Astrocyte (in vitro differentiated cells and primary cell): ENCODE measurements at places on chromosomes 13 and 19. TPM values are rescaled to one million over a fixed set of nuclear protein-coding genes. Genes with fewer than 3 reads are reported as not detected.
A peak's percentile ranks its signal among the peaks of the same experiment; 100 is the strongest.

DNA sequence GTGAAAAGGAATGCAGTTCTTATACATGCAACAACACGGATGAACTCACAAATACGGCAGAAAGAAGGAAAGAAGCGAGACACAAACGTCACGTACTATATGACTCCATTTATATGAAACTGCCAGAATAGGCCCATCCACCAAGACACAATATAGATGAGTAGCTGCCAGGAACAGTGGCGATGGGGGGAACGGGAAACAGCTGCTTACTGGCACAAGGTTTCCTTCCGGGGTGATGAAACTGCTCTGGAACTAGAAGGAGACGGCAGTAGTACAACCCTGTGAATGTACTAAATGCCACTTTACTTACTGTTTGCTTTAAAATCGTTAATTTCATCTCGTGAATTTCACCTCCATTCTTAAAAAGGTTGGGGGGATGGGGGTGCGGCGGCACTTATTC lies 28.9 kb downstream of the MLLT1 start:
- no peak for DNase-seq

DNA sequence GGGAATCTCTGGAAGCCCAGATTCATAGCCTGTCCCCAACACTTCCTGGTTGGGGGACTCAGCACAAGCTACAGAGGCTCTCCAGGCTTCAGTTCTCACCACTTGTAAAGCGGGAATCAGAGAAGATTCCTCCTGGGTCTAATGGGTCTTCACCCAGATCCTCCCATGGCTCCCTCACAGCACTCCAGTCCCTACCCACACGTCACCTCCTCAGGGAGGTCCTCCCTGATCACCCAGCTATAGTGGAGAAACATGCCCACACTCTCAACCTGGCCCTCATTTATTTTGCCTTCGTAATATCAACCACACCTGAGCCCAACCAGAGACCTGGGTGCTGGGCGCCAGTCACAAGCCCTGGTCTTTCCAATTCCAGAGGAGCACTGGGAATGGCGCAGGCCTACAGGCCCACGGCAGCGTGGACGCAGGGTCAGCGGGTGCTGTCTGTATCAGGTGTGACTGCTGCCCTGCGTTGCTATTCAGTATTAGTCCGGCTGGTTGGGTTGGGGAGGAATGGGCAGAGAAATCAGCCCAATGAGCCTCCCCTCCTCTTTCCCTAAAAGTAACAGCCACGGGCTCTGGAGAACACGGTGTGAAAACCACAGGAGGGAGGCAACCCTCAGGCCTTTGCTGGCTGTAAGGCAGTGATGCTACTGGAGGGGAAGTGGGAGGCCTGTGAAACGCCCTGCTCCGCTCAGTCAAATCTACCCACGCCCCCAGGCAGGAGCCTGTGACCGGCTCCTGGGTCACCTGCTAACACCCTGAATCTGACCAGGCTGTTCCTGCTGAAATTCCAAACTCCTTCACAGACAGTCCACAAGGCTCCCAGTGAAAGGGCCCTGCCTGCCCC lies 5.2 kb downstream of the AKT2 start:
- DNase-seq: no peak

GRCh38 chr13:39612023-39612637 lies 9.1 kb upstream of the LHFPL6 start:
- peak; percentile 58 for DNase-seq

- DNase-seq: no peak
Observed at GRCh38 chr19:15675560-15675959, 2.7 kb downstream of the CYP4F12 start.

GRCh38 chr13:77857531-77858209 lies 61.0 kb downstream of the EDNRB start:
- peak; percentile 47 for DNase-seq

GRCh38 chr13:46736541-46737310 lies 60.2 kb downstream of the ESD start:
- no peak for DNase-seq

- DNase-seq: peak; percentile 58
Observed at GRCh38 chr13:110628477-110628793, 13.1 kb downstream of the NAXD start.

- no peak for DNase-seq
Observed at GRCh38 chr19:56141417-56141993, 418 bp downstream of the ZNF444 start.

DNA sequence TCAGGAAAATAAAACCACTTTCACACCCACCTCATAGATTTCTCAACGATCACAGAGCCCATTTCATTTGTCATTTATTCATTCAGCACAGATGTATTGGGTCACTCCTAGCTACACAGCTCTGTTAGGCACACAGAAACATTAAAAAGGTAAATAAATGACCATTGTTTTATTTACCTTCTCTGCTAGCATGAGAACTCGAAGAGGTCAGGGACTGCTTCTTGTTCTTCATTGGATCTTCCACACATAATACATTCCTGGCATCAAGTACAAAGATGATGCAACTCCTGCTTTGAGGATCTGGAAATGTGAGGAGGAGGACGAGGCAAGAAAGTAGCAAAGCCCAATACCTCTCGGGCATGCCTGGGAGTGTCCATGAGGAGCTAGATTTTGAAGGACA lies 168.1 kb downstream of the RBM26 start:
- DNase-seq: no peak

DNA sequence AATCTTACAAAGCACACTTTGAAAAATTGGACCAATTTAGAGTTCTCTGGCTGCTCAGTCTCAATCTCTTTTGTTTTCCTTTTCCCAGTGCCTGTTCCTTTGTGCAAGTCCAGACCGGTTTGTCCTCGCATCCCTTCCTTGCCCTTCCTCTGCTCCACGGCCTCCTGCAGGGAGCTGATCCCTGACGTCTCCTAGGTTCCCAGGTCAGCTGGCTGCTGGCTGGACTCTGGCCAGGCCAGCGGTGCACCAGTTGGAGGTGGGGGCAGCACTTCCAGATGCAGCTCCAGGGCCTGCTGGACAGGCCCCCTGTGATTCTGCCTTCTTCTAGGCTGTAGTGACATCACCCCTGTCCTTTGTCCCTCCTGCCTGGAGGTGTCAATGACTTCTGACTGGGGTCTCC lies 44.0 kb upstream of the KPNA3 start:
- no peak for DNase-seq

GRCh38 chr13:66391322-66391721 lies 838.8 kb downstream of the PCDH9 start:
- no peak for DNase-seq

- DNase-seq: no peak
Observed at GRCh38 chr19:15885919-15886318, 12.0 kb downstream of the CYP4F2 start.

DNA sequence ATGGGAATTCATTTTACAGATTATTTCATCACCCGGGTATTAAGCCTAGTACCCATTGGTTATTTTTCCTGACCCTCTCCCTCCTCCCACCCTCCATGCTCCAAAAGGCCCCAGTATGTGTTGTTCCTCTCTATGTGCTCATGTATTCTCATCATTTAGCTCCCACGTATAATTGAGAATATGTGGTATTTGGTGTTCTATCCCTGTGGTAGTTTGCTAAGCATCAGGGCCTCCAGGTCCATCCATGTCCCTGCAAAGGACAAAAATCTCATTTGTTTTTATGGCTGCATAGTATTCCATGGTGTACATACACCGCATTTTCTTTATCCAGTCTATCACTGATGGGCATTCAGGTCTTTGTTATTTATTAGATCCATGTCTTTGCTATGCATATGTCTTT lies 894.1 kb upstream of the MIR17HG start:
- DNase-seq: no peak

- peak; percentile 36 for DNase-seq
Observed at GRCh38 chr13:94170145-94170571, 309.3 kb downstream of the DCT start.

DNA sequence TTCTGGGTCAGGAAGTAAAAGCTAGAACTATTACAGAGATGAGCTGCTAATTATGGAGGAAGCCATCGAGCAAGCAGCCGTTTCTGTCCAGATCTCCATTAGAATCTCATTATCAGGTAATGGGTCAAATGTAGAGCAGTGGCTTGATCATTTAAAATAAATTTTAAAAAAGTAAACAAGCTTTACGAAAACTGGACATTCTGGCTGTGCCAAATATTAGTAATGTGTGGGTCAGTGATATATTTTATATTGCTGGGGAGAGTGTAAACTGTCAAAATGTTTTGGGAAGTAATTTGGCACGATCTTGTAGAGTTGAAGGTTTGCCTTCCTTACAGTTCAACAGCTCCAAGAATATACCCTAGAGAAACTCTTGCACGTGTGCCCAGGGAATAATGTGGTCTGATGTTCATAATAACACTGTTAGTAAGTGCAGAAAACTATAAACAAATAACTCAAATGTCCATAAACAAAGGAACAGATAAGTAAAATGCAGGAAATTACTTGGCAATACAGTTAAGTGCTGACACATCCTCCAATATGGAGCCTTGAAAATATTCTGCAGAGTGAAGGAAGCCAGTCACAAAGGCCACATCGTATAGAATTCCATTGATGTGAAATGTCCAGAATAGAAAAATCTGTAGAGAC lies 127.2 kb upstream of the UBL3 start:
- DNase-seq: no peak

DNA sequence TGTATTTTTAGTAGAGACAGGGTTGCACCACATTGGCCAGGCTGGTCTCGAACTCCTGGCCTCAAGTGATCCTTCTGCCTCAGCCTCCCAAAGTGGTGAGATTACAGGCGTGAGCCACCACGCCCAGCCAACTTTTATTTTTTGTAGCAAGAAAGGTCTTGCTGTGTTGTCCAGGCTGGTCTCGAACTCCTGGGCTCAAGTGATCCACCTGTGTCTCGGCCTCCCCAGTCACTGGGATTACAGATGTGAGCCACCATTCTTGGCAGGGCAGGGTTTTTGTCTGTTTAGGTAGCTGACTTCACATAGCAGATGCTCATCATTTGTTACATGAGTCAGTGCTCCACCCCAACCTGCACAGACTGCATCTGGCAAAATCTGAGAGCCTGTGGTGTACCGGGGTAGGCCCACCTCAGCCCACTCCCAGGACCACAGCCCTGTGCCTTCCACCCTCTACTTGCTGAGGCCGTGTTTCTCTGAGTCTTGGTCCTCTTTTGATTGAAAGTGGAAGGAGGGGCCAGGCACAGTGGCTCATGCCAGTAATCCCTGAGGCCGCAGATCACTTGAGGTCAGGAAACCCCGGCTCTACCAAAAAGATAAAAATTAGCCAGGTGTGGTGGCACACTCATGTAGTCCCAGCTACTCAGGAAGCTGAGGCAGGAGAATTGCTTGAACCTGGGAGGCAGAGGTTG lies 4.2 kb upstream of the TNPO2 start:
- DNase-seq: no peak

DNA sequence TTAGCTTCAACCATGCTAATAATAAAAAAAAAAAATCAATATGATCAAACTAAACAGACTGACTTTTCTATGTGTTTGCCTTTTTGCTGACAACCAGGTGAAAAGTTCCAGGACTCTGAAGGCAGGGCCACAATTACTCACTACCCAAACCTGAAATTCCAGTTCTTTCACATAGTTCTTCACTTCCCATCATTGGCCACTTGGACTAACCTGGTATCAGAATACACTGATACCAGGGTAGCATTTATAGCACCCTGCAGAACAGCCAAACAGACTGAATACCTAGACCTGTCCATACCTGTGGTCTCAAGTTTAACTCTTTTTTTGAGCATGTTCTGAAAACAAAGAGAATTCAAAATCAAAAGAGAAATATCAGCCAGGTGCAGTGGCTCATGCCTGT lies 25.1 kb downstream of the ELF1 start:
- no peak for DNase-seq

DNA sequence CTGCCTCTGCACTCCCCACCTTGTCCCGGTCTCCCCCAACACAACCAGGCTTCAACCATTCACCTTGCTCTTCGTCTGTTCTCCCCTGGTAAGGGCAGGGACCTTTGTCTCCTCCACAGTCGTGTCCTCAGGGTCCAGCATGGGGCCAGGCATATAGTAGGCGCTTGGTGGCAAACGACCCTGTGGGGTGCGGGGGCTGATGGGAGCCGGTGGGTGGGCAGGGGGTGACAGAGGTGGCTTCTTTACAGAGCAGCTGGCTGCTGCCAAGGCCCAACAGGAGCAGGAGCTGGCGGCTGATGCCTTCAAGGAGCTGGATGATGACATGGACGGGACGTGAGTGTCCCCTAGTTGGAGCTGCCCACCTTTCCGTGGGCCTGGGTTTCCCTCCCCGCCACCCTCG lies 9.7 kb downstream of the PRKCSH start:
- DNase-seq: no peak

- DNase-seq: peak; percentile 62
Observed at GRCh38 chr13:30805603-30806011, 70.3 kb downstream of the ALOX5AP start.

DNA sequence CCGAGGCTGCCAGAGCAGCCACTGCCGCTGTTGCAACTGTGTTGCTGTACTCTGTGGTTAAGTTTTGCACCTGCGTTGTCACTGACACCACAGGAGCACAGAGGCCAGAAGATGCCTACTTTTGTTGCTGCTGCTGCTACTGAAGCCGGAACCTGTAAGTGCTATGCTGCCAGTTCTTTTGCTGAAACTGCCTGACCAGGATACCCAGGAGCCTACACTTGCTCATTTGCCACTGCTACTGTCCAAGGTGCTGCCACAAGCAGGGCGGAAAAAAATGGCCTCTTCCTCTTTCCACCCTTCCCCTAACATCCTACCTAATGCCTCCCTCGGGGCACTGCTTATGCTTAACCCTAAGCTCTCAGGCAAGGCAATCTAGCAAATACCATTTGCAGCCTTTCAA lies 29.0 kb upstream of the NBEA start:
- no peak for DNase-seq

DNA sequence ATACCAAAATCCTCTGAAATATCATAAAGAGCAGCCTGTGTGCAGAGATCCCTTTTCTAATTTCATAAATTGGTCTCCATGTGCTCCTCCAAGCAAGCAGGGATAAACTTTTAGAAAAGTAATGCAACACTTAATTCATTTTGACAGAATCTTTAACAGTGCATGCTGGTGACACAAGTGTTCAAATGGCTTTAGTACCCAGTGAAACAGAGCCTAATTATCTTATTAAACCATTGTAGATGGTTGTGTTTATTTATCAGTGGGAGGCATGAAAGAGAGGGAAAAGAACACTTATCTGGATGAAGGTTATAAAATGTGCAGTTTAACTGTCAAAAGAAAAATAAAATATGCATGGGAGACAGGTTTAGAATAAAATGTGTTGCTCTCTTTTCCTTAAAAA lies 945.0 kb upstream of the PCDH20 start:
- no peak for DNase-seq

- DNase-seq: no peak
Observed at GRCh38 chr13:47100214-47100853, 203.5 kb upstream of the HTR2A start.

- no peak for DNase-seq
Observed at GRCh38 chr19:33064792-33065550, at the start of gene RHPN2. Gene RHPN2 (minus strand): TSS chr19:33064888. CDS start chr19:33064852, 36 bp downstream.

GRCh38 chr13:50485979-50486935 lies 357.2 kb downstream of the DLEU7 start:
- peak; percentile 36 for DNase-seq

The GNA15 gene
- not detected in 2 replicates for total RNA-seq

The B3GNT3 gene
- total RNA-seq: 0.36 TPM in 1 of 2 replicates, not detected in the other

The SNRPA gene
- total RNA-seq: 60.0 and 67.0 TPM in 2 replicates

The KLK15 gene
- total RNA-seq: not detected in 2 replicates

The FLT3 gene
- 0.10 TPM in 1 of 2 replicates, not detected in the other for total RNA-seq

The SYNGR4 gene
- total RNA-seq: not detected in 2 replicates

The MBOAT7 gene
- 145 and 162 TPM in 2 replicates for total RNA-seq

The GAPDHS gene
- not detected in 2 replicates for total RNA-seq

The PLIN4 gene
- 0.05 TPM in 1 of 2 replicates, not detected in the other for total RNA-seq

The LGALS7 gene
- not detected in 2 replicates for total RNA-seq

The LGALS14 gene
- not detected in 2 replicates for total RNA-seq
